Left ventricle myocardium superior (tissue), 1 donor: ENCODE measurements at places on chromosomes 2 and 18.
A peak's percentile ranks its signal among the peaks of the same experiment; 100 is the strongest.

DNA sequence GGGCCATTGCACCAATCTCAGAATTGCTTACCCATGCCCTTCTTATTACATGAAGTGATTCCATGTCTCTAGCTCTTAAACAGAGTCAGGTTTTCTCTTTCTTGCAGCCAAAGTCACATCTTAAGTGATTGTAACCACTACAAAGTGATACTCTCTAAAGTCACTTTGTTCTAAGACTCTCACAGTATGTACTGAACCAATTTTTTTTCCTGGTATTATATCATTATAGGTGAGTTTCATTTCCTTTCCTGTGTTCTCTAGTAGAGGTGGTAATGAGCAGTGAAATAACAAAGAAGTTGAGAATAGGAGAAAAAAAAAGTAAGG lies 66.3 kb upstream of the DARS1 start:
- no peak for DNase-seq

DNA sequence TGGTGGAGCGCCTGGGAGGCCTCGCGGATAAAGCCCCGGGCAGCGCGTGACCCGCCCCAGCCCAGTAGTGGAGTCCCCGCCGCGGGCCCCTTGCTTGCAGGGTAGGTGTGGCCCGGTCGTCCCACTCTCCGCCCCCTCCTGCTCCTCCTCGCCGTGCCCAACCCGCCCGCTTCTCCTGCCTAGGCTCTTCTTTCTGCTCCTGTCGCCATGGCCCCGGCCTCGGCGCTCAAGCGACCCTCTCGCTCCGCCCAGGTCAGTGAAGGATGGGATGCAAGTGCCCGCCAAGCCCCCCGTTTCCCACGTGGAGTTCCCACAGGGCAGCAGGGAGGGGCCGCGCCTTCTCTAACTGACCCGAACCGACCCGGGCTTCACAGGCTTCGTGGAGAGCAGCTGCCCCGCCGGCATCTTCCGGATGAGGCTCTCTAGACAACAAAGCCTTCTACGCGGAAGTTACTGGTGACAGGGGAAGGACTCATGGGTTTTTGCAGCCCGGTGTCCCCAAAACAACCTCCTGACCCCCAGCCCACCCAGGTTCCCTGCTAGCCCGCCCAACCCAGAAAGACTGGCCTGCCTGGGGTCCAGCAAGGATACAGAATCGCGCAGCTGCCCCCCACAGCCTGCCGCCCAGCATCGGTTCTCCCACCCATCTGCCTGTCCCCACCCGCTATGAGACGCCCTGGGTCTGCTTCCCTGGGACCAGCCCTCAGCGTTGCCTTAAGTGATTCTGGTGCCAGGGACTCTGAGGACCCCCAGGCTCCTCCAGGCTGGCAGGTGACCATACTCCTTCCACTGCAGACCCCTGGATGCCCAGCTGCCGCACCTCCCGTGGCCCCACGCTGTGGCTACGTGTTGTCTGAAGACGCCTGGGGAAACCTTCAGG lies 32.8 kb downstream of the TTC32 start:
- DNase-seq, result peak; percentile 78

GRCh38 chr18:75364512-75365253 lies 62.8 kb downstream of the SMIM21 start:
- DNase-seq, result no peak

GRCh38 chr2:41160439-41160838 lies 708.5 kb upstream of the SLC8A1 start:
- no peak for DNase-seq

GRCh38 chr2:11938196-11938595 lies 191.8 kb downstream of the LPIN1 start:
- DNase-seq, result peak; percentile 90

GRCh38 chr2:42385225-42385624 lies 24.2 kb upstream of the COX7A2L start:
- DNase-seq, result no peak

DNA sequence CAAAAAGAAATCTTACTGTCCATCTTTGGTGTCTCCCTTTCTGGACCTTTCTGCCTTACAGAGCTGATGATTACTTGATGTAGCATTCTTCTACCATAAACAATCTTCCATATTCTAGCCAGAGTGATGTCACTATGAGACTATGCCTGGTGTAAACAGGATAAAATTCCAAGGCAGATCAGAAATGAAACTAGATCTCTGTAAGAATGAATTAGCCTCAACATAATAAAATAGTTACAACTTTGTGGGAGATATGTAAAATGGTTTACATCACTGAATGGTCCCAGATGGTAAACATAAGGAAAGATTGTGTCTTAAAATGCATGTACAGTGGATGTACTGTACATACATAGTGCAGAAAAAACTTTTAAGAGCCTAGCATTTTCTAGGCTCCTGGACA lies 112.3 kb upstream of the ZNF521 start:
- no peak for DNase-seq

- no peak for DNase-seq
Measured at GRCh38 chr2:223759569-223760430, 77.6 kb downstream of the AP1S3 start.

DNA sequence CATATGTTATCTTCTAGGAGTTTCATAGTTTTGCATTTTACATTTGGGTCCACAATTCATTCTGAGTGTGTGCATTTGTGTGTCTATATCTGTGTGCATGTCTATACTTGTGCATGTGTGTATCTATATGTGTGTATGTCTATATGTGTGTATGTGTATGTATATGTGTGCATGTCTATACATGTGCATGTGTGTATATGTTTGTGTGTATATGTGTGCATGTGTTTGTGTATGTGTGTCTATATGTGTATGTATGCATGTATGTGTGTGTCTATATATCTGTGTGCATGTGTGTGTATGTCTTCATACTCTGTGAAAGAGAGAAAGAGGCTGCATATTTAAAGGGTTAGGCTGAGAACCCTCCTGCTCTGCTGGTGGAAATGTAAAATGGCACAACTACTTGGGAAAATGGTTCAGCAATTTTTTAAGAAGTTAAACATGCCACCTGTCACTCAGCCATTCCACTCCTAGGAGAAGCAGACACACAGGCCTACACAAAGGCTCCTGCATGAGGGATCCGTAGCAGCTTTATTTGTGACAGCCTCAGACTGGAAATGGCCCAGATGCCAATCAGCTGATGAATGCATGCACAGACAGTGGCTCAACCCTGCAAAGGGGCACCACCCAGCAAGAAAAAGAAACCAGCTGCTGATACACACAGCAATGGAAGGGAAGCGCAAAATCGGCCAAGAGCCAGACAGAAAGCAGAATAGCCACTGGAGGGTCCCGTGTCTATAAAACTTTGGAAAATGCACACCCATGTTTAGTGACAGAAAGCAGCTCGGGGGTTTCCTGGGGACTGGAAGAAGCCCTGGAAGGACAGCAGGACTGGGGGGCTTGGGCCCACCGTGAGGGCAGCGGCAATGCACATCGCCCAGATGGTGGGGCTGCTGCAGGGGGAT lies 146.8 kb downstream of the SEPTIN10 start:
- DNase-seq, result no peak

DNA sequence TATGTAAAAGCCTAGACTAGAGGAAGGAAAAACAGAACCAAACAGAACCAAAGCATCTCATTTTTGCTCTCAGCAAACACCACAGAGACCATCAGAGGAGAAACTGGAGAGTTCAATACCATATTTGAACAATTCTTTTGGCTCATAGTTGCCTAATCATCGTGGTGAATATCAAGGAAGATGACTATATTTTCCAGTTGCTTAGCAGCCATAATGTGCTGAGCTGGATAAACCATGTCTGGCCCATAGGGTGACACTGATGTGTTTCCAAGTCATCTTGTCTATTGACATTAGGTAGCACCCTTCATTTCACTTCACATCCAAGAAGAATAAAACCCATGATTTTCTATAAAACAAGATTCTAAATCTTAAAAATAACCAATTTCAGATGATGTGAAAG lies 5.9 kb upstream of the XRCC5 start:
- DNase-seq, result no peak

DNA sequence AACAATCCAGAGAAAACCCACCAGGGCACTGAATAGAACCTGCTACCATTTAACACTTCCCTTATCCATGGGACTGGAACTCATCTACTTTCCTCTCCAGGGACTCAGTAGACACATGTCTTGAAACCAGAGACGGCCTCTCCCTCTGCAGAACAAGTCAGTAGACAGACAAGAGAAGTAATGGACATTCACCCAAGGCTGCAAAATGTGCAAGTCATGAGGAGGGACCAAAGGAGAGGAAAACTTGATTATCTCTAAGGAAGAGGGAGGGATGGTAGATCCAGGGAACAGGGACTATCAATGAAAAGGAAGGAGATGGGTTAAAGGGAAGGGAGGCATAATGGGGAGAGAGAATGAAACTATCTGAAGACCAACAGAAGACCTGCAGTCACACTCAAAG lies 5.3 kb upstream of the TTC39C start:
- no peak for DNase-seq
